ENCODE measurements at places on chromosomes 16 and 17.
A peak's percentile ranks its signal among the peaks of the same experiment; 100 is the strongest.

- no peak for DNase-seq
Measured at GRCh38 chr16:69934044-69934443, 17.1 kb upstream of the CLEC18A start.

DNA sequence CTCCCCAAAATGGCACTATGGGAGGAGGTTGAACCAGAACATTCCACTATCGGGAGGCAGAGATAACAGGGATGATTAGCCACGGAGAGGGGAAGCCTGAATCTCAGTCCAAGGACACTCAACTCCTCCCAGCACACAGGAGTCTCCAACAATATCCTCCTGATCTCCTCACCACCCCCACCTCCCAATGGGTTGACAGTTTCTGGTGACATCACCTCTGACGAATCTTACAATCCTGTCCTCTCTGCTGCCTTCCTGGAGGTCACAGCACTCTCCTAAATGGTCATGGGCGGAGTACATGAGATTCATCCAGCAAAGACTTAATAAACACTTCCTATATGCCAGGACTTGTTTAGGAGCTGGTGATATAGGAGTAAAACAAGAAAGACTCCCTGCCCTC lies 80.9 kb downstream of the SLC6A2 start:
- DNase-seq = no peak

GRCh38 chr16:84124257-84125073 lies 7.7 kb upstream of the MBTPS1 start:
- no peak for DNase-seq

- no peak for DNase-seq
Measured at GRCh38 chr17:1299552-1300370, 20.3 kb downstream of the TRARG1 start.

DNA sequence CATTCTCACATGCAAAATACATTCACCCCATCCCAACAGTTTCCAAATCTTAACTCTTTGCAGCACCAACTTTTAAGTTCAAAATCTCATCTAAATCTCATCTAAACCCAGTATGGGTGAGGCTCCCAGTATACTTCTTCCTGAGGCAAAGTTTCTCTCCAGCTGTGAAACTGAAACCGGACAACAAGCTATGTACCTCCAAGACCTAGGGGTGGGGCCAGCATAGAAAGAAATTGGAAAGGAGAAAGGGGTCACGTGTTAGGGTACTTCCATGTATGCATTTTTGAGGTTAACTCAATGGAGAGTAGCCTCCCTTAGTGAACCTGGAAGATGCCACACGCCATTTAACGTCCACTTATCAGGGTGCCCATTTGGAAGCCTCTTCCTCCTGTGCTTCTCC lies 23.9 kb upstream of the LRRC75A start:
- DNase-seq = no peak

- DNase-seq = no peak
Measured at GRCh38 chr17:7538891-7539545, 9.8 kb upstream of the TNFSF12 start.

DNA sequence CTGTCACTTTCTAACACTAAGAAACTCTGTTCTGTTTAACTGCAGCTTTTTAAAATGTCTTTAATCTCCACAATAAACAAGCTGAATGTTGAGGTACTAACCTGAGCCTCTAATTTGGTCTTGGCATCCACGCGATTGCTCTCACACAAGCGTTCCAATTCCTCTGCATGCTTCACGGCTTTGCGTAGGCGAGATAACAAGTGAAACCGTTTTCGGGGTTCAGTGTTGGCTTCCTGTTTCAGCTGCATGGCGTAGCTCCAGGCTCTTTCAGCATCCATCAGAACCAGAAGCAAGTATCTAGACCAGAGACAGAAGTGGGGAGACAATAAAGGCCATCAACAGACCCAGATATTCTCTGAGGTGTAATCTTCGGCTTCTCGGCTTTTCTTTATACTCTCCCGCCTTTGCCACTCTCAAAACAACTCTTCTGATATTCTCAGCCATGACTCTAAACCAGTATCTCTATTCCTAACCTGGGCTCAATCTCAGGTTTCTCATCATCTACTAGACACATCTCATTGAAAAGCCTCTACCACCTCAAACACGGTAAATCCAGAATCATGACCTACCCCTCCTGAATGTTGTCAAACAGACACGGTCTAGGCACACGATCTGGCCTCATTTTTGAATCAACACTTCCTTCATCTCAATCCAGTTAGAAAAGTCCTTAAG lies 8.3 kb downstream of the SRP68 start:
- DNase-seq = no peak

GRCh38 chr17:20022701-20023100 lies 13.5 kb downstream of the SPECC1 start:
- no peak for DNase-seq

GRCh38 chr16:78235168-78235800 lies 135.8 kb downstream of the WWOX start:
- peak; percentile 14 for DNase-seq

DNA sequence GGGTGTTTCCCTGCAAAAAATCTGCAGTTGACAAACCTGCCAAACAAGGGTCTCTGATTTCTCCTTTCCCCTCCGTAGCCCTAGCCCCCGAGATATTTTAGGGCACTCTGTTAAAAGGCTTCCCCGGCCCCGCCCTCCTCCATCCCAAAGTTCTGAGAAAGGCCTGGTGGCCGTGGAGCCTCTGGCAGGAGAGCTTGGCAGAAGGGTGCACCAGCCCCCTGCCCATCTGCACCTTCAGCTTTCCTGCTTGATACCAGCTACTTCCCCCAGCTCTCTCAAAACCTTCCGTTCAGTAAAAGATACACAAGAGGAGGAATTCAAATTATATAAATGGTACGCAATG lies 711 bp upstream of the CANT1 start:
- no peak for DNase-seq

GRCh38 chr17:67528751-67529436 lies 151.8 kb downstream of the PITPNC1 start:
- DNase-seq = peak; percentile 64

GRCh38 chr16:50681021-50681885 lies at the start of gene SNX20:
TSS of gene SNX20 (minus strand) at chr16:50681312. CDS start at chr16:50677526, 3,786 bp downstream.
- no peak for DNase-seq

DNA sequence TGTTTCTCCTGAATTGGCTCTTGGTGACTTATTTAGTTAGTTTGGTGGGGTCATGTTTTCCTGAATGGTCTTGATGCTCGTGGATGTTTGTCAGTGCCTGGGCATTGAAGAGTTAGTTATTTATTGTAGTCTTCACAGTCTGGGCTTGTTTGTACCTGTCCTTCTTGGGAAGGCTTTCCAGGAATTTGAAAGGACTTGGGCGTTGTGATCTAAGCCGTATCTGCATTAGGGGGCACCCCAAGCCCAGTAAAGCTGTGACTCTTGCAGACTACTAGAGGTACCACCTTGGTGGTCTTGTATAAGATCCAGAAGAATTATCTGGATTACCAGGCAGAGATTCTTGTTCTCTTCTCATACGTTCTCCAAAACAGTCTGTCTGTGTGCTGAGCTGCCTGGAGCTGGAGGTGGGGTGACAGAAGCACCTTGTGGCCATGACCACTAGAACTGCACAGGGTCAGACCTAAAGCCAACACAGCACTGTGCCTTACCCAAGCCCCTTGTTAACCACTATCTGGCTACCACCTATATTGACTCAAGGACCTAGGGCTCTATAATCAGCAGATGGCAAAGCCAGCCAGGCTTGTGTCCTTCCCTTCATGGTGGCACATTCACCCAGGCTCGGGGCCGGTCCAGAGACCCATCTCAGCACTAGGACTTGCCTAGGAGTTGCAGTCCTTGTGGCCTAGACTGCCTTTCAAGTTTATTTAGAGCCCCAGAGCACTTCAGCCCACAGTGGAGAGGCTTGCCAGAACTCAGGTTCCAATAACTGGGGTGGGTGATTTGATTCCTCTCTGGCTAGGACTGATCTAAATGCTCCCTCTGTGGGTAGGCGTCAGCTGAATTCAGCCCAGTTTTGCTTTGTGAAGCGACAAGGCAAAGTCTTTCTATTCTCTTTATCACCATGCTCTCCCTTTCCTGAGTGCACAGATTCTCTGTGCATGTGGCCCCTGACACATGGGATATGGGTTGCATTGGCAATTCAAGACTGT lies 11.0 kb downstream of the RNF135 start:
- no peak for DNase-seq

GRCh38 chr16:25896411-25896810 lies 204.7 kb downstream of the HS3ST4 start:
- DNase-seq = no peak

DNA sequence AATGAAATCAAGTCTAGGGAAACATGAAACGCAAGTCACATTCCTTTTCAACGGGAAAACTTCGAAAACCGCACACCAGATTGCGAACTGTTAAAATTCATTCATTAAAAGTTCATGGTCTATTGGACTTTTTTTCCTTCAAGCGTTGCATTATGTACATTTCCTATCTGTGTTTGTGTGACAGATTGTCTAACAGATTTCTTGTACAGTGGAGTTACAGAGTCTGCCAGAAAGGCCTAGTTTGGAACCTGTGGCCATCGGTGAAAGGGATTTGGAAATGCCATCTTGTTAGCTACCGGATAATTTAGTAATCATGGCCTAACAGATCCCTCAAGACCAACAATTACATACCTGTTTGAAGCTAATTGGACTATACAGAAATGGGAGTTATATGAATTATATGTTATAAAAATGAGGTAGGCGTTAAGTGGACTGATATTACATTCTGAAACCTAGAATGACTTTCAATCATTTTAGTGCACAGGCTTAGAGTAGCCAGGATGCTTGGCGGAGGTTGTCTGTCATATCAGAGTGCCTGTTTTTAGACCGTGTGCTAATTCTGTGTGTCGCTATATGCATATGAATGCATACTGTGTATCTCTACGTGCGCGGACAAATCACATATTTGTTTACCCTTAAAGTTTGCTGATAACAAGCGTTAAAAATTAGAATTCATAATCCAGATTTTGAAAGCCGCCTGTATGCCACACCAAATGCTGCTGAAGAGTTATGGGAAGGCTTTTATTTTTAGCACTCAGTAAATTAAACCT lies 885.4 kb upstream of the RBFOX1 start:
- no peak for DNase-seq

- no peak for DNase-seq
Measured at GRCh38 chr16:67350324-67350723, 23.7 kb downstream of the LRRC36 start.

GRCh38 chr16:69865701-69866100 lies 85.4 kb upstream of the CLEC18A start:
- DNase-seq = no peak

DNA sequence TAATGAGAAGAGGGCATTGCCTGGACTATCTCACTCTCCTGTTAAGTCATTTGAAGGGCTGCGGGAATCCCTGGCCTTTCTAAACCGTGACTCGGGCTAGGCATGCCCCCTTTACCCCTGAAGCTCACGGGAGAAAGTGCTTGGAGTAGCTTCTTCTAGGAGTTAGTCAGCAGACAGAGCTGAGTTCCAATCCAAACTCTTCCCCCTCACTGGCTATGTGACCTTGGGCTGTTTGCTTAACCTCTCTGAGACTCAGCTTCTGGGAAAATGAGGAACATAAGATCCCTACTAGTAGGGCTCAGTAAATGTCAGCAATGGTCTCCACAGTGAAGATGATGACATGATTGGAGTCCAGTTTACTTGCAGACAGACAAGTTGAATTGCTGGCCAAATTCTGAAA lies 5.7 kb upstream of the B9D1 start:
- DNase-seq = no peak

DNA sequence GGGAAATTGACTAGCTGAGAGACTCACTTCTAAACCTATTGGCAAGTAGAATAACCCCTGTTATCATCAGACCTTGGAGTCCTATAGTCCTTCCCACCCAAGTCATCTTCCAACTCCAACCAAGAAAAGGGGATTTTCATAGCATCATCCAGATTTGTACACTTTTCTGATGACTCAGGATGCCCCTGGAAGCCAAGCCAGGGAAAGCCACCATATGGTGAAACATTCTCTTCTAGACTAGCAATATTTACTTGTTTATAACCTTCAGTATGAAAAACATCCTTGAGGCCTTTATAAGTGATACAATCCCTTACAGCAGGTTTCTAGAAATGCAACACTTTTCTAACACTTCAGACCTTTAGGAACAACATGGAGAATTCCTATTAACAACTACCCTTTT lies 618.8 kb upstream of the CDH11 start:
- DNase-seq = no peak

DNA sequence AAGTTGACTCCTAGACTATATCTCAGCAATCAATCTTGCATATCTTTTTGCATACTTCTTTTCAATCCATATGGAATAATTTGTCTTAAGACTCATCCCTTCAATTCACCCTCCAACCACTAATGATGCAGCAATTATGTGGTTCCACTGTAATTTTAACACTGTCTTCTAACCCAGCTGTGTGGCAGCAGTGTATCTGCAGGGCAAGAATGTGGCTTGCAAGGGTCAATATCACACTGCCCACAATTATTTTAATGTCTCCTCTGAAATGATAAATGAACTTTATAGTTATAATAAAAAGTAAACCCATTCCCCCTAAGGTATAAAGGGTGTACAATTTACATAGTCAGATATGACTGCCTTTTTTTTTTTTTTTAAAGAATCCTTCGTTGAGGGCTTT lies 48.6 kb downstream of the FTO start:
- no peak for DNase-seq

DNA sequence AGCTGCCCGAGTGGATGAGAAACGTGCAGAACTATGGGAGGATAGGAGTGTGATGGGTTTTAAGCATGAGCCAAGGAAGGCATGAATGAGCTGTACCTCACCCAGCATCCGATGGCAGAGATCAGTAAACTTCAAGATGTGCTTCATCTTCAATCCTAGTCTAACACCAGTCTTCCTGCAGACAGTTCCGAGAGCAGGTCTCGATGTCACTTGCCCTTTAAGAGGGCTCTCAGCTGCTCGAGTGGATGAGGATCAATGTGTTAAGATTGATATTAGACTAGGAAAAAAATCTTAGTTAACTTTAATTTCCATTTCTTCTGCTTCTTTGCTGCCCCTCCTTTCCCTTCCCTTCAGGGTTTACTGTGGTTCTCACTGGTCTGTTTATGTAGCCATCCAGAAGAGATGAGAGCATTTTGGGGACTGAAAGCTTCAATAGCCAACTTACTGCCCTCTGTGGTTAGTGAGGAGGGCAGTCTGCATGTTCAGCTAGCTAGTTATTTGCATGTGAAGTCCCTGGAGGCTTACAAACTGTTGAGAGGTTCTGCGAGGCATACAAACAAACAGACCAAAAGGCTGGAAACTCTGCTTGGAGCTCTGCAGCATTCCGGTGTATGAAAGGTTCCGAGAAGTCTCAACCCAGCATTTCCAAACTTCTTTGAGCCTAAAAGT lies 15.3 kb downstream of the KLHL36 start:
- no peak for DNase-seq

DNA sequence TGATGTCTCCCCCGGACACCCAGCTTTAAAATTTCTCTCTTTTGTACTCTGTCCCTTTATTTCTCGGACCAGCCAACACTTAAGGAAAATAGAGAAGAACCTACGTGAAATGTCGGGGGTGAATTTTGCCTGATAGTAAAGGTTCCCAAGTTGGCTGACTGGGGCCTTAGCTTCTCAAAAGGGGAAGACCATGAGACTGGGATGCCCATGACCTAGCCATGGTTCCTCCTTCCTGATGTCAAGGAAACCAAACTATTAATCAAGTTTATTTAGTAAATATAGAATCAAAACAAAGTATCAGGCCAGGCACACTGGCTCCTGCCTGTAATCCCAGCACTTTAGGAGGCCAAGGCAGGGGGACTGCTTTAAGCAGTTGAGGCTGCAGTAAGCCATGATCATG lies 2.4 kb upstream of the EIF1 start:
- DNase-seq = no peak

- DNase-seq = no peak
Measured at GRCh38 chr16:25868106-25868505, 176.3 kb downstream of the HS3ST4 start.

- DNase-seq = no peak
Measured at GRCh38 chr17:72996791-72997190, 95.7 kb downstream of the SLC39A11 start.

GRCh38 chr17:37413875-37414519 lies 7.3 kb downstream of the TADA2A start:
- no peak for DNase-seq

Measured in C1 segment of cervical spinal cord (tissue), 14 donors.